ENCODE measurements at places on chromosomes 13 and 19.

DNA sequence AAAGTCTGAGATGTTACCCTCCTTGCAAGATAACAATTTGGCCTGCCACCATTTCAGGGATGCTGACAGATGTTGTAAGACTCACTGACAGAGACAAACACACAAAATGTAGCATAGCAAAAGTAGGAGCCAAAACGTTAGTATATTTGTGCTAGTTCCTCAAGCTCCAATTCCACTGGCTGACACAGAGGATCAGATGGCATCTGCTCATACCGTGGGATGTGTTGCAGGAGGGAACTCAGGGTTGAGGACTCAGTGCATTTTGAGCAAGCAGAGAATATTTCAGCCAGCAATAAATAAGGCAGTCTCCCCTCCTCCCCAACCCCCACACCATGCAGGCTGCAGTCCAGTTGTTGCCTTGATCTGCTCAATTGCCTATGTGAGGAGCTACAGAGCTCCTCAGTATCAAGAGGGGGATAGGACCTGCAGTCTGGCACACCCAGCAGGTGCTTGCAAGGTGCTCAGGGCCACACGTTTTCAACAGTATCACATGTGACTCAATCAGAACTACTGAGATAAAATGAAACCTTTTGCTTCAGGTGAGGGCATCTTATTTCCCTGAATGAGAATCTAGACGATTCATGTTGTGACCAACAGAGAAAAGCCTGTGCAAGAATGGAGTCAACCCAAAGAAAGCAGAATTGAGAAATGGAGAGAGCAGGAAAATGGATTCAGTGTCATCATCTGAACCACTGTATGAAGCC lies 23.6 kb upstream of the LRCH1 start:
- no peak for DNase-seq

- DNase-seq: no peak
These were observed 16.3 kb downstream of the PBX4 start for GRCh38 chr19:19602136-19602712.

DNA sequence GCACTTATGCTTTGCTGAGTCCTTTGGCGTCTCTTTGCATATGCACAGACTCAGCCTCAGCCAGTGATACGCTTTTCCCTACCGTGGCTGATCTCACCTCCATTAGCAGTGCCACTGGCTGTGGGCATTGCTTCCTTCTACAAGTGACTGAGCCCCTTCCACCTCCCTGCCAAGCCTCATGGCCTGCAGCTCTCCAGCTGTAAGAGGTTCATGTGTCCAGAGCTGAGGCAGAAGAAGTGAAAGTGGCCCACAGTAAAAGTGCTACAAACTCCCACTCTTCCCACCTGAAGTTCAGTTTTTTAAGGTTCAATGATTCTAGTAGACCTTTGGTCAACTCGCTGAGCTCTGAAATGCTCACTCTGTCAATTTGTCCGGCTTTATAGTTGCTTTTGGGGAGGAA lies 44.7 kb downstream of the SMARCA4 start:
- DNase-seq: no peak

- DNase-seq: no peak
These were observed 140.1 kb downstream of the ZDHHC20 start for GRCh38 chr13:21318891-21319532.

- DNase-seq: no peak
These were observed 2884.6 kb upstream of the PCDH20 start for GRCh38 chr13:64300239-64300638.

Measured in RPMI8226 (cell line).